Left ventricle myocardium inferior (tissue), 1 donor: ENCODE measurements at places on chromosomes 13 and 19. TPM values are rescaled to one million over a fixed set of nuclear protein-coding genes. Genes with fewer than 3 reads are reported as not detected.

DNA sequence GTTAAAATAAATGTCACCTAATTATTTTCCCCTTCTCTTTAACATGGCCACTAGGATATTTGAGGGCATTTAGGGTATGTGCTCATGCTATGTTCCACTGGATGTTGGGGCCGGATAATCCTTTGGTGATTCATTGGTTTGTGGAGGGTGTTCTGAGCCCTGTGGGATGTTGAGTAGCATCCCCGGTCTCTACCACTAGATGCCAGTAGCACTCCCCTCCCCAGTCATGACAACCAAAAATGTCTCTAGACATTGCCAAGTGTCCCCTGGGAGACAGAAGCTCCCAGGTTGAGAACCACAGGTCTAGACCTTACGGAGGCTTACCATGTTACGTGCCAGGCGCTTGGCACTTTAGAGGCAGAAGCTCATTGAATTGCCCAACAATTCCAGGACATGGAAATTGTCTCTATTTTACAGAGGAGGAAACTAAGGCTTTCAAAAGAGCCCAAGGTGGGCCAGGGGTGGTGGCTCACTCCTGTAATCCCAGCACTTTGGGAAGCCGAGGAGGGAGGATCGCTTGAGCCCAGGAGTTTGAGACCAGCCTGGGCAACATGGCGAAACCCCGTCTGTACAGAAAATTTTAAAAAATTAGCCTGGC, 14.1 kb downstream of the SHANK1 start:
- DNase-seq = no peak
- no peaks in the 10 kb centered on the region for H3K4me1 ChIP-seq
- no peak overlapping the region for H3K4me3 ChIP-seq
- no peaks in the 10 kb centered on the region for H3K36me3 ChIP-seq
- no peak overlapping the region for H3K27ac ChIP-seq

- H3K36me3 ChIP-seq = no peaks in the 10 kb centered on the region
- no peak for DNase-seq
These were observed 24.1 kb upstream of the PSG7 start for GRCh38 chr19:42961119-42961518.

DNA sequence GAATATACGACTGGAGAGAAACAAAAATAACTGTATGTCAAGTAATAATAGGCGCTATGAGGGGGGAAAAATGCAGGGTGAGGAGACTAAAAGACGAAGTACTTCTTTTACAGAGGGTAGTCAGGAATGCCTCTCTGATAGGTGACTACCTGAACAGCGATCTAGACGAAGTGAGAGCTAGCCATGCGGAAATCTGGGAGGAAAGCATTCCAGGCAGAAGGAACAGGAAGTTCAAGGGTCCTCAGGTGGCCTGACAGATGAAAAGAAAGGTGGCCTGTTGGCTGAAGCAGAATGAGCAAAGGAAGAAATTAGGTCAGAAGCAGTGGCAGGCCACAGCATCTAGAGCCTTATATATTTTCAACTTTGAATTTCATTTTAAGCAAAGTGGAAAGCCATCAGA, 13.3 kb downstream of the ZDHHC20 start:
- no peak overlapping the region for H3K27ac ChIP-seq
- no peaks in the 10 kb centered on the region for H3K36me3 ChIP-seq
- no peaks in the 10 kb centered on the region for H3K27me3 ChIP-seq

DNA sequence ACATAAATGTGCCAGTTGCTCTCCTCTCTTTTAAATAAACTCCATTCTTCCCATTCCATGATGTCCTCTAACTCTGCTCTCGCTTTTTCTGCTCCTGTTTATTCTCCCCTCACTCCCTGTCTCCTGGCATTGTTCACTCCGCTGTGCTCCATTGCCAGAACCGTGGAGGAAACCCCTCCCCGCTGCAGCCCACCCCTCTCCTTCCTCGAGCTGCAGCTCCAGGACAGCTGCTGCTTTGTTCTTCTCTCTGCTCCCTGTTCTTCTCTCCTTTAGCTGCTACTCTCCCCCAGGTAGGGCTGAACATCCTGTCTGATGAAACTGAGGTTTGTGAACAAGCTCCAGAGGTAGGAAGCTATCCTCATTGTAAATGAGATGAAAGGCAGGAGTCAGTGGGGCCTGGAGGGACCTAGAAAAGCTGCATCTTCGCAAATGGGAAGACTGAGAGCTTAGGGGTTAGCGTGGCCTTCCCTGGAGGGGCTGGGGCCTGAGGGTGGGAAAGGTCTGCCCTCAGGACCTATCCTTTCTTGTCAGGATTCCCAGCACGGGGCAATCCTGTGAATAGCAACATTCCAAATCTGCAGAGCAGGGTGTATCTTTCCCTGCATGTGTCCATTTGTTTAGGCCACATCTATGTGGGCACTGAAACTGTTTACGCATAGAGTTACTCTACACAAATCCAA, 243.7 kb downstream of the DNAJC15 start:
- no peaks in the 10 kb centered on the region for H3K36me3 ChIP-seq
- peaks cover 26% of the 10 kb centered on the region for H3K4me1 ChIP-seq
- H3K27ac ChIP-seq = no peak overlapping the region
- no peaks in the 10 kb centered on the region for H3K27me3 ChIP-seq
- no peak for DNase-seq

GRCh38 chr19:29299416-29300380, 86.7 kb upstream of the UQCRFS1 start:
- no peak overlapping the region for H3K4me3 ChIP-seq
- H3K27ac ChIP-seq = no peak overlapping the region
- DNase-seq = no peak
- H3K4me1 ChIP-seq = no peaks in the 10 kb centered on the region

- H3K27ac ChIP-seq = no peak overlapping the region
- no peak for DNase-seq
- H3K36me3 ChIP-seq = no peaks in the 10 kb centered on the region
- H3K4me3 ChIP-seq = no peak overlapping the region
These were observed 61.8 kb downstream of the AKAP11 start for GRCh38 chr13:42333613-42334328.

DNA sequence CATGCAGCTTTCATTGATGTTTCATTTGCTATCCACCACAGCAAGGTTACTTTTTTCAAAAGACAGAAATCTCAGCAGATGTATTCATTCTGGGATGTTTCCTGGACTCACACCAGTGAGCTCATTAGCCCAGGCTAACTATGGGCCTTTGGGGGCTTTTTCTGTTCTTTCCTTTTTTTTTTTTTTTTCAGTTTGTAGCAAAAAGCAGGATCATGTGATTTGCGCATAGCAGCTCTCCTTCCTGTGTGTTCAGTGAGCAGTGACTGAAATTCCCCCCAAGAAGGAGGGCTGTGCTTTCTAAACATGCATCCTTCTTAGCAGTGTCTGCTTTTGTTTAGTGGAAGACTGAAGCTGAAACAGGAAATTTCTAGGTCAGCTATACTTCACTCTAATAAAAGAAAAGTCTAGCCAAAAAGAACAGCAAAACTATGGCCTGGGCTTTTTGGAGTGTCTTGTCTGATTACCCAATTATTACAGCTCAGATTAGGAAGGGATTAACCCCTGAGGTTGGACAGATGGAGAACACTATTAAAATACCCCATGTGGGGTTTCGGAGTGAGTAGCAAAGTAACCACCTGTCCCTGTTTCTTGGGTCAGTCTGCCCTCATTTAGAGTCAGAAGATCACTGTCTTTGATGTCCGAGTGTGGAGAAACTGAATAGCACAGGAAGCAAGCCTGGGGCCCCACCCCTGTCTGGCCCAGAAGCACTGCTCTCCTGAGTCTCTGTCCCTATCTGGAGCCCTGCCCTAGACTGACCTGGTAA, 8.9 kb upstream of the AMER2 start:
- H3K36me3 ChIP-seq = no peaks in the 10 kb centered on the region
- H3K27ac ChIP-seq = no peak overlapping the region
- peaks cover 93% of the 10 kb centered on the region for H3K27me3 ChIP-seq
- H3K4me3 ChIP-seq = no peak overlapping the region
- no peak for DNase-seq

GRCh38 chr19:16575282-16575681, 3.1 kb upstream of the SLC35E1 start:
- no peak overlapping the region for H3K4me3 ChIP-seq
- H3K4me1 ChIP-seq = peaks cover 72% of the 10 kb centered on the region
- no peak overlapping the region for H3K27ac ChIP-seq
- no peaks in the 10 kb centered on the region for H3K27me3 ChIP-seq

GRCh38 chr13:111598747-111599146, 278.3 kb downstream of the TEX29 start:
- H3K27ac ChIP-seq = no peak overlapping the region
- no peaks in the 10 kb centered on the region for H3K4me1 ChIP-seq
- DNase-seq = no peak
- peaks cover 67% of the 10 kb centered on the region for H3K27me3 ChIP-seq
- H3K4me3 ChIP-seq = no peak overlapping the region

DNA sequence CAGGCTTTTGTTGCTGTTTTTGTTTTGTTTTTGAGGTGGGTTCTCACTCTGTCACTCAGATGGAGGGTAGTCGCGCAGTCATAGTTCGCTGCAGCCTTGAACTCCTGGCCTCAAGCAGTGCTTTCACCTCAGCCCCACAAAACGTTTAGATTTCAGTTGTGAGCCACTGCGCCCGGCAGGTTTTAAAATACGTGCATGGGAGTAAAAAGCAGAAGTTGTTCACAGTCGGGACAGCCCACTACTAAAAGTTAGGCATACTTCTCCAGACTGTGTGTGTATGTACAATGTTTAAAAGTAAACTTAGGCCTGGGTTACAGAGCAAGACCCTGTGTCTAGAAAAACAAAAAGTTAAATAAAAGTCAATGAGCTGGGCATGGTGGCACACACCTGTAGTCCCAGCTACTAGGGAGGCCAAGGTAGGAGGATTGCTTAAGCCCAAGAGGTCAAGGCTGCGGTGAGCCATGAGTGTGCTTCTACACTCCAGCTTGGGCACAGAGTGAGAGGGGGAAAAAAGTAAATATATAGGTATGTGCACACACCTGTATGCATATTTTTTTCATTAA, 6.1 kb downstream of the SAFB start:
- H3K27me3 ChIP-seq = no peaks in the 10 kb centered on the region
- peaks cover 38% of the 10 kb centered on the region for H3K36me3 ChIP-seq
- H3K27ac ChIP-seq = no peak overlapping the region
- H3K4me3 ChIP-seq = no peak overlapping the region
- no peak for DNase-seq

GRCh38 chr13:101881593-101881992, 429.1 kb downstream of the ITGBL1 start:
- H3K36me3 ChIP-seq = no peaks in the 10 kb centered on the region
- H3K27ac ChIP-seq = no peak overlapping the region
- no peak for DNase-seq

DNA sequence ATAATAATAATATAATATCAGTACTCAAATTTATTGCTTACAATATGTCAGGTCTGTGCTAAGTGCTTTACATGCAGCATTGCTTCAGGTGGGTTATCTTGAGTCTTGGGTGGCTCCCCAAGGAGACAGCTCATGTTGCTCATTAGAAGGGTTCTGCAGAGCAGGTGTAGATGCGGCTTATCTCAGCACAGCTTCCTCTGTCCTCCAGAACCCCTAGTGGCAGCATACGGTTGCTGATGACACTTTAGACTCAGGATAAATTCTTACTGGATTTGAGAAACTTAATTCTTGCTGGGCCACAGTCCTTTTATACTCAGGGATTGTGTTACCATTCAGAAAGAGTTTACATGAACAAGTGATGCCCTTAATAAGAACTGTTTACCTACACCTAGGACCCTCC, 8.9 kb downstream of the COG3 start:
- H3K4me1 ChIP-seq = peaks cover 47% of the 10 kb centered on the region
- no peak overlapping the region for H3K4me3 ChIP-seq
- no peak overlapping the region for H3K27ac ChIP-seq
- H3K27me3 ChIP-seq = no peaks in the 10 kb centered on the region

GRCh38 chr19:46226438-46226973, 3.0 kb upstream of the IGFL1 start:
- peak; percentile 22 for DNase-seq
- H3K36me3 ChIP-seq = no peaks in the 10 kb centered on the region
- no peak overlapping the region for H3K27ac ChIP-seq
- peaks cover 21% of the 10 kb centered on the region for H3K4me1 ChIP-seq
- H3K27me3 ChIP-seq = peaks cover 71% of the 10 kb centered on the region

GRCh38 chr19:14164724-14165493, 28.5 kb upstream of the ASF1B start:
- H3K27ac ChIP-seq = no peak overlapping the region
- peaks cover 15% of the 10 kb centered on the region for H3K36me3 ChIP-seq
- DNase-seq = no peak
- no peak overlapping the region for H3K4me3 ChIP-seq
- peaks cover 22% of the 10 kb centered on the region for H3K4me1 ChIP-seq

DNA sequence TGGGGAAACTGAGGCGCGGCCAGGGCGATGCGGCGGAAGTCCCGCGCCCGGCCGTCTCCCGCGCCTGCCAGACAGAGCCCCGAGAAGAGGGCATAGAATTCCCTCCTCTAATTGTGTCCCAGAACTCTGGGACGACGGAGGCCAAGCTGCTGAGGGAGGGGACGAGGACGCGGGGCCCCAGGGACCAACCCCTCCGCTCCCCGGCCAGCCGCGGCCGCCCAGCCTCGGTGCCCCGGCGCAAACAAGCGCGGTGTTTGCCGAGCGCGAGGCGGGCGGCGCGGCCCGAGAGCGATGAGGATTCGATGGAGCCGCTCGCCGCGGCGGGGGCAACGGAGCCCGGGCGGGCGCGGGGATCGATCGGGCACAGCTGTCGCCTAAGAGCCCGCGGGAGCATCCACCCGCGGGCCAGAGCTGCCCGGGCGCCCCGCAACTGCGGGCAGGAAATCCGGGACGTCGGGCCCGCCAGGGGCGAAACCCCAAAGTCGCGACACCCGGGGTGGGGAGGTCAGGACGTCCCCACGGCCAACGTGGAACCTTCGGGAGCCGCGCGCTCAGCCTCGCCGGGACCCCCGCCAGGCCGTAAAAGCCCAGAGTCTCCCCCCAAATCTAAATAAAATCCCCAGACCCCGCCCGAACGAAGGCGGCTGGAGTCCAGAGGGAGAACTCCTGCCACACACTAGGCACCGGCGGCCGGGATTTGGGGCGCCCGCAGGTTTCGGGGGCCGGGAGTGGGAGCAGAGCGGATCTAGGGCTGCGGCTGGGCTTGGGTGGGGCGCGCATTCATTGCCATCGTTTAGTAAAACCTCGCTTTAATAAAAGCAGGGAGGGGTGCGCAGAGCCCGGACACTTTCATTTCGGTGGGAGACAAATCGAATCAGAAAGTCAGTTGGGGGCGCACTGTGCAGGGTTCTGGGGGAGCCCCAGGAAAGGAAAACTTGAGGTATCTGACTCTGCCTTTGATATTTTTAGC, 3.6 kb upstream of the ONECUT3 start:
- no peaks in the 10 kb centered on the region for H3K36me3 ChIP-seq
- peak overlapping the region; percentile 39 for H3K4me3 ChIP-seq
- H3K27ac ChIP-seq = no peak overlapping the region
- peaks cover 24% of the 10 kb centered on the region for H3K4me1 ChIP-seq

The PRSS57 gene
- not detected for total RNA-seq

The ZNF90 gene
- 0.66 TPM for total RNA-seq

The MEF2B gene
- total RNA-seq = 0.49 TPM

The CD70 gene
- total RNA-seq = not detected

The CEACAM5 gene
- 0.19 TPM for total RNA-seq

The TUBA3C gene
- not detected for total RNA-seq

The MBD3L2 gene
- total RNA-seq = not detected

The RPL36 gene
- total RNA-seq = 407 TPM

The ZNF723 gene
- not detected for total RNA-seq

The GARIN5A gene
- 1.3 TPM for total RNA-seq
